ENCODE measurements at places on chromosomes 3 and 15.

GRCh38 chr3:138042043-138042442 lies 32.1 kb downstream of the CLDN18 start:
- peaks cover 6% of the 10 kb centered on the region for H3K36me3 ChIP-seq
- no peaks in the 10 kb centered on the region for H3K4me1 ChIP-seq
- H3K27ac ChIP-seq, result no peak overlapping the region
- H3K4me3 ChIP-seq, result no peak overlapping the region
- no peaks in the 10 kb centered on the region for H3K27me3 ChIP-seq
- no peak for DNase-seq

DNA sequence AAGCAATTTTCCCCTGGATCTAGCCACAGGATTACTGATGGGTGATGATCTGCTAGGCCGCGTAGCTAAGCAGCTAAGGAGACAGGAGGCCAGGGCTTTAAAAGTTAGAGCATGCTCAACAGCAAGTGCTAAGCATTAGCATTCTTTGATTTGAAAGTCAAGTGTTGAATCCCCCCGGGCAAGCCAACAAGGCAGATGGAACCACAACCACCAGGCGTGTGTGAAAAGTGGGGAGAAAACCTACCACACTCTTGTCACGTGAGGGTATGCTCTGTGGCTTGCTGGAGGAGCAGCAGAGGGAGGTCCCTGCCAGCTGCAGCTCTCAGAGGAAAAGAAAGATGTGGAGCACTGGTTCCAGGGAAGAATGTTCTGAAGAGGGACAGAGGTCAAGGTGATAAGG lies 20.9 kb downstream of the SLC51A start:
- H3K4me3 ChIP-seq, result no peak overlapping the region
- H3K36me3 ChIP-seq, result peaks cover 57% of the 10 kb centered on the region
- H3K27ac ChIP-seq, result no peak overlapping the region
- no peaks in the 10 kb centered on the region for H3K27me3 ChIP-seq
- no peaks in the 10 kb centered on the region for H3K4me1 ChIP-seq
- no peak for DNase-seq

DNA sequence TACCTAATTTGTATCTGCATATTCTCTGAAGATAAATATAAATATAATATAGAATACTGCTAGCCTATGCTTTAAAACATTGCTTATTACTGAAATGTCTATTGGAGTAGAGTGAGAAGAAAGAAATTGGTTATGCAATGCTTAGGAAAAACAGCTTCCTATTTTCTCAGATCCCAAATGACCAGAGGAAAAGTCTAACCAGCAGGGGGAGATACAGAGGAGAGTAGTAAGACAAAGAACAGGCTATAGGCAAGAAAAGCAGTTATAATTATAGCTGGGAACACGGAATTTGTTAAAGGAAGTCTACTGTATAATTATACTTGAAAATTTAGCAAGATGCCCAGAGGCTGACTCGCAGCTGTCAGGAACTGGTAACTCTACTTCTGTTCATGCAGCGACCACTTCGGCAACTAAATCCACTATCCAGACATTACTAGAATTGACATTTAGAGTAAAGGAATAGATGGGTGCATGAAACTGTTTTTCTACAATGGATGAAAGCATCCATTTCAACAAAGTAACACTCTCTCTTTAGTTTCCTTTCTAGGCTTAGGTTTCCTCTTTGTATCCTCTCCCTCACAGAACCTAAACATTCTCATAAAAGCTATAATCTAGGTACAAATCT lies 97.2 kb downstream of the TBC1D5 start:
- H3K4me1 ChIP-seq, result no peaks in the 10 kb centered on the region
- peak; percentile 80 for DNase-seq
- H3K36me3 ChIP-seq, result no peaks in the 10 kb centered on the region
- H3K27me3 ChIP-seq, result no peaks in the 10 kb centered on the region

- DNase-seq, result peak; percentile 69
- H3K4me3 ChIP-seq, result peak overlapping the region; percentile 64
- H3K4me1 ChIP-seq, result peaks cover 36% of the 10 kb centered on the region
- H3K27ac ChIP-seq, result peak overlapping the region; percentile 96
- no peaks in the 10 kb centered on the region for H3K36me3 ChIP-seq
Measured at GRCh38 chr3:66039590-66039887, 821 bp upstream of the MAGI1 start.

GRCh38 chr15:43125100-43125661 lies 8.2 kb upstream of the TMEM62 start:
- H3K36me3 ChIP-seq, result no peaks in the 10 kb centered on the region
- H3K27me3 ChIP-seq, result no peaks in the 10 kb centered on the region
- H3K27ac ChIP-seq, result no peak overlapping the region
- H3K4me3 ChIP-seq, result no peak overlapping the region
- no peaks in the 10 kb centered on the region for H3K4me1 ChIP-seq
